ENCODE measurements at places on chromosomes 6 and 20. TPM values are rescaled to one million over a fixed set of nuclear protein-coding genes. Genes with fewer than 3 reads are reported as not detected.

DNA sequence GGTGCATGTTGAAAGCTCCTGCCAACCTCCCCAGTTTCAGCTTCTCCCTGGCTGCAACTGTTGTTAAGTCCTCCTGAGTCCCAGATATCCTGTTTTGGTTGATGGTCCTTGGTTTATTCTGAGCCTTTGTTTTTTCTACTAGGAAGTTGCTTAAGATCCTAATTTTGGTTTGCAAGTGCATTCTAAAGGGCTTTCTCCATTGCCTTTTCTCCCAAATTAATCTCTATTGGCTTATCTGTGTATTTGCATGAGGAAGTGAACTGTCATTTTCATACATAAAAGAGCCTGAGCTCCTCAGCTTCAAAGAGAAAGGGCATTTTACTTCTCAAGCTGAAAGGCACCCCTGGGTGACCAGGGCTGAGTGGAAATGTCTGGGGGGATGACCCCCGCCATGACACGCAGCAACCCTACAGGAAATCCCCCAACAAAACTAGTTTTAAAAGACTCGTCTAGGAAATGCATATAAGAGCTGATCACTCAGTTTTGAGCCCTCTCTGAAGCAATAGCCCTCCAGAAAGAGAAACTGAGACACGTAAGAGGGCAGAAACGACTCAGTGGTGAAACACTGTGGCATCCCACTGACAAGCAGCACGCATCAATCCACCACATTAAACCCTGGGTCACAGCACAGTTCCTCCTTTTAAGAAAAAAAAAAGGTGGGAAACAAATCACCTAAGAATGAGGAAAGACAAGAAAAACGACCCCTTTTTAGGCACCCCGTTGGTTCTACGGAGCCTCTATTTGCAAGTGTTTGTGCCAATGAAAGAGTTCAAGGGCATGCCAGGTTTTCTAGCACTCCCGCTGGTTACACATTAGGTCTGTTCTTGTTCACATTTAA is 140.9 kb downstream of the THBS2 start:
- no peak for ATAC-seq

- no peak for ATAC-seq
These were observed 51.0 kb downstream of the TXNDC5 start for GRCh38 chr6:7859591-7859990.

Gene REM1
- total RNA-seq, result 0.20 TPM

DNA sequence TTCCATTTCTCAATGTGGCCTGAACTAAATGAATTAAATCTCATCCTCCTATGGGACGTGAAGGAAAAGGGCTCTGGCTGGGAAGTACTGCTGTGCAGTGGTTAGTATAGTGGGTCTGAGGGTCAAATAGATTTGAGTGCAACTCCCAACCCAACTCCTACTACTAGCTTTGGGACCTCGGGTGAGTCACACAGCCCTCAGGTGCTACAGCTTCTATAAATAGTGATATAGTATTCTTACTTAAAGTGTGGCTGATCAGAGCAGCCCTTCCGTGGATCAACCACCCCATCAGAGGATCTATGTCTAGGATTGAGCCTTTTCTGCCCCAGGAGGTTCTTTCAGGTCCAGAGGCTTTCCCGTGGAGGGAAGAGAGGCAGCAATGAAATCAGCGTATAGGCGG is 904 bp upstream of the UST start:
- ATAC-seq, result no peak

DNA sequence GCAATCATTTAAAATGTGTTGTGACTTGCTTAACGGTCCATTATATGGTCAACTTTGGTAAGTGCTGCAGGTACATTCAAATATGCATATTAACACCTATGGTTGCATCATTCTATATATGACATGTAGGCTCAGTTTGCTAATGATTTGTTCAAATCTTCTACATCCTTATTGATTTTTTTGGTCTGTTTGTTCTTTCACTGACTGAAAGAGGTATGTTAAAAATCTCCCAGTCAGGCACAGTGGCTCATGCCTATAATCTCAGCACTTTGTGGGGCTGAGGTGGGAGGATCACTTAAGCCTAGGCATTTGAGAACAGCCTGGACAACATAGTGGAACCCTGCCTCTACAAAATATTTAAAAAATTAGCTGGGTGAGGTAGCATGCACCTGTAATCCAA is 29.2 kb downstream of the PIGU start:
- ATAC-seq, result no peak

Gene BHLHE23
- not detected for total RNA-seq

Gene SLC22A7
- total RNA-seq, result not detected

DNA sequence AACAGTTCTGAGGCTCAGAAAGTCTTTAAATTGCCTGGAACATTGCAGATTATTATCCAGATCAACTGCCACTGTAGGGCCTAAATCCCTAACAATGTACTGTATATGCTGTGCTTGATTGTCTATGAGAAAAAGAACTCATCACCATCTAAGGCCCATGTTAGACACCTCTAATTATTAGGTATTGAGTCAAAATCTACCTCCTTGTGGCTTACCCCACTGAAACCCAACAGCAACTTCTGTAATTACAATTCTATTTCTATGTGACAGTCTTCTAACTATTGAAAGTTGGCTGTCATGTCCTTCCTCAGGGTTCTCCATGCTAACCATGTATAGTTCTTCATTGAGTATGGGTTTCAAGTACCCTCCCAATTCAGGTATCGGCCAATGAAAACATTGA is 13.9 kb downstream of the MCM9 start:
- no peak for ATAC-seq

Gene EYA4
- 0.20 TPM for total RNA-seq

DNA sequence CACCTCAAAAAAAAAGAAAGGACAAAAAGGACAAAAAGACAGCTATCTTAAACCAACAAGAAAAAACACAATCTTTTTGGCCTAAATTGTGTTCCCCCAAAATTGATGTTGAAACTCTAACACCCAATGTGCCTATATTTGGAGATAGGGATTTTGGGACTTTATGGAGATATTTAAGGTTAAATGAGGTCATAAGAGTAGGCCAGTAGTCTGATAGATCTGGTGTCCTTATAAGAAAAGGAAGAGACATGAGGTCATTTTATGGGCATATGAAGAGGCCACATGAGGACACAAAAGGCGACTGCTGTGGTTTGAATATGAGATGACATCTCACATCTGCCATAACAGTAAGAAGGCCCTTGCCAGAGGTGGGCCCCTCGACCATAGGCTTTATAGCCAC is 49.5 kb downstream of the TRIM38 start:
- no peak for ATAC-seq

DNA sequence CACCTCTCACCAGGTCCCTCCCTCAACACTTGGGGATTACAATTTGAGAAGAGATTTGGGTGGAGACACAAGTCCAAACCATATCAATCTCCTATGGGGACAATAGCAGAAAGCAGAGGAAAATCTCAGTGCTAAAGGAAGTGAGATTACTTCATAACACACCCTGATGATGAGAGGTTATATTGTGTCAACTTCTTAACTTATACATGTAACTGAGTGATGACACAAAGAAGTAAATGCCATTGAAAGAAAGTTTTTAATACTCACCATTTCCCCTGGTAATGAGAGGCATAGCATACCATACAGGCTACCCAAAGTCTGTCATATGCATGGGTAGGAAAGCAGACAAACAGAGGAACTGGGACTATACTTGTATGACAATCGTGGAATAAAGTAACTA is 137.2 kb downstream of the MMUT start:
- peak; percentile 71 for ATAC-seq

DNA sequence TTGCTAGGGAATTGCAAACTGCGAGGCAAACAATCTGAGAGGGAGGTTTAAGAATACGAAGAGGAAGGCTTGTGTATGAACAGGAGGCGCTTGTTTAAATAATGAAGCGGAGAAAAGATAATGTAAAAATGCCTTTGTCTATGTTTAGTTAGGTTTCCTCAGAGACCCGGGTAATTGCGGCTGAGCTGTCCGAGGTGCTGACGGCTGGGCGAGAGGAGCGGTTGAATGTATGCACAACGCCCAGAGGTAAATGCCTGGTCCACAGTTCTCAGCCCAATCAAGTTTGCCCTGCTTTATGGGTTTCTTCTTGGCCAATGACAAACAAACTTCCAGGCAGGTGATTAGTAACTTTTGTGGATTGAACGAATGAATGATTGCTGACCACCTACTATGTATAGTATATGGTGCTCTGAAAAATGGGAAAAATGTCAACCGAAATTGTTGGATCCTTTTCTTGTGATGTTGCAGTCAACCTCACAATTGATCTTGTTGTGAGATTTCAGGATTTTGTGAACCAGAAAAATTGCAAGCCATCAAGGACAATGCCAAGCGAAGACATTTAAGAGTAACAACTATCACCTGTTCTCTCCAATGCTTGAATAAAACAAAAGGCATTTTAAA is 38.3 kb upstream of the SLC32A1 start:
- no peak for ATAC-seq

Gene CPXM1
- total RNA-seq, result 2.0 TPM
